Progenitor cell of endocrine pancreas (in vitro differentiated cells): ENCODE measurements at places on chromosomes 2 and 18. TPM values are rescaled to one million over a fixed set of nuclear protein-coding genes. Genes with fewer than 3 reads are reported as not detected.

Gene COL6A3
- total RNA-seq = 0.82 and 1.0 TPM in 2 replicates

Gene TUBA4A
- 8.3 and 9.1 TPM in 2 replicates for total RNA-seq

Gene CASP8
- 2.8 and 5.0 TPM in 2 replicates for total RNA-seq

Gene UGT1A3
- not detected in 2 replicates for total RNA-seq

Gene C2orf81
- total RNA-seq = 11.3 and 13.4 TPM in 2 replicates
